ENCODE measurements at places on chromosomes 6 and 20. TPM values are rescaled to one million over a fixed set of nuclear protein-coding genes. Genes with fewer than 3 reads are reported as not detected.

Gene UBR2
- total RNA-seq = 23.3 TPM

DNA sequence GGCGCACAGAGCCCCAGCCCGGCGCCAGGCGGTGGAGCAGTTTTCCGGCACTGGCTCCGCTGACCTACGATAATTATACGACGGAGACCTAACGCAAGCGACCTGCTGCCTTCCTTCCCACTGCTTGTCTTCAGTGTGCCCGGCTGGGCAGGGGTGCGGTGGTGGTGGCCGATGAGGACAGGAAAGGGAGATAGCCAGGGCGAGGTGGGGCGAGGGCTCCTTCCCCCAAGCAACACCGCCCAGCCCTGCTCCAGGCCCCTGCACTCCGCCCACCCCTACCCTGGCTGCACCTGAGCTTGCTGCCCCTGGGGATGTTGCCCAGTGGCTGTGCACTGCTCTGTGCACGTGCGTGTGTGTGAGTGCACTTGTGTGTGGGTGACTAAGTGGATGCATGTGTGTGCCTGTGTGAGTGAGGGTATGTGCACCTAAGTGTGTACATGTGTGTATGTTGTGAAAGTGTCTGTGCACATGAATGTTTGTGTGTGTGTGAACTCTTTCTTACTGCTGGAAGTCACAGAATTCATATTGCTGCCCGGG is 42.6 kb upstream of the IRF4 start:
- DNase-seq = no peak

DNA sequence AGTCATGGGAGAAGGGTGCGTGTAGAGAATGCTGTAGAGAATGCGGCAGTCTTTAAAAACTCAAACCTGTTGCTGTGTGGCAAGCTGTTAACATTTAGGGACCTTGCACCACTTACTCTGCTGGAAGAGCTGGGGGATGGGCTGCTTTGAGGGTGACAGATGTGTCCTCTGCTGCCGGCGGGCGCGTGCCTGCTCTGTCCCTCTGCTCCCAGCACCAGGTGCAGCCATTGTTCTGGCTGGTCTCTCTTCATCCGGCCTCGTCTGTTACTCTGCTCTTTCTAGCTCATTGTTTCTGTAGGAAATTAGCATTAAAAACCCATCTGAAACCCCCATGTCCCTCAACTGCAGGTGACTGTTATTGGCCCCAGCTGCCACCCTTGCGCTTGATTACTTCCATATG is 78.5 kb downstream of the CBFA2T2 start:
- no peak for DNase-seq

- DNase-seq = no peak
These were observed 170.3 kb downstream of the TSHZ2 start for GRCh38 chr20:53142225-53143127.

DNA sequence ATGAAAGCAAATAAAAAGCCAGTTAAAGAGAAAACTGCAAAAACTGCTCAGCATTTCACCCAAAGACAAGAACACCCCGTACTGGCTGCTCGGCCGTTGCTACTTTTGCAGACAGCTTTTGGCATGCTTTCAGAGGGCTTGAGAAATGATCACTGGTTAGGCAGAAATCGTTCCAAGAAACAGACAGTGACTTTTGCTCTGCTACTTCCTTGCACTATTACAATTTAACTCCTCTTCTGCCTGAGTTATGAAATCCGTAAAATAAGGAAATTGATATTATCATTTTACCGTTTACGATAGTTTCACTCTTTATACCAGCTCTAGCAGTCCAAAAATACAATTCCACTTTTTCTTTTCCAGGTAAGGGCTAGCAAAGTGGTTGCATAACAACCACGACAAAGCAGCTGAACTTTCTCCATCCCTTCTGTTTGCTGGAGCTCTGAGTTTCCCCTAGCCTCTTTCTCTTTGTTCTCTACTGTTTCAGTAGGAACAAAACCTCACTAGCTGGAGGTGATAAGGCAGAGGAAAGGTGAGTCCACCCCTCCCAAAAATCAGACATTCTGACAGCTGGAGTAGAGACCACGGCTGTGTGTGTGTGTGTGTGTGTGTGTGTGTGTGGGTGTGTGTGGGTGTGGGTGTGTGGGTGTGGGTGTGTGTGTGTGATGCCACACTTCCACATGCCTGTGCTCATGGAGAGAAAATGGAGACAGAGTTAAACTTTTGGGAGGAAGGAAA is 191.8 kb upstream of the RREB1 start:
- DNase-seq = peak; percentile 70

DNA sequence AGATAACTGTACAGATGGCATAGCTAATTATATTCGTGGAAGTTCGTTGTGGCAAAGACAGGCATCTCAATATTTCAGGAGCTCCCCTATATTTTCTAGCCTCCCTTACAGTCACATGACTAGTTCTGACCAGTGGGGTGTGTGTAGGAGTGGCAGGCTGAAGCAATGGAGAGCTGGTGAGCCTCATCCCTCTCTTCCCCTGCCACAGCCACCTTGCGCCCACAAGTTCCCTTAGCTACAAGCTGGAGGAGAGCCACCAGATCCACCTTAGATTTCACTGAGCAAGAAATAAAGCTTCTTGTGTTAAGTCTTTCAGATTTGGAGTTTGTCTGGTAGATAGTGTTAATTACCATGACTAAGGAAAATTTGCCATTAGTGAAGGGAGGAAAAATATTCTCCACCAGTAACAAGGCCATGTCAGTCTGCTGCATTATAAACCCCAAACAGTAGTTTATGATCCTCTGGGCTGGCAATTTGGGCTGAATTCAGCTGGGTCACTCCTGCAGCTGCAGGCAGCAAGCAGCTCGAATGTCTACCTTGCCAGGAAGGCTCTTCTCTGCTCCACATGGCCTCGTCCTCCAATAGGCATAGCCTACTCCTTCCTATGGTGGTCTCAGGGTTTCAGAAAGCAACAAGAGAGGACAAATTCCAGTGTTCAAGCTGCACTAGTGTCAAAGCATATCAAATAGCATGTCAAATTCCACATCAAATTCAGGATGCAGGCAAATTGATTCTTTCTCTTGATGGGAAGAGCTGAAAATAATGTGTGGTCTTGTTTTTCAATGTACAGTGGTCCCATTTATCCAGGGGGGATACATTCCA is 7.4 kb upstream of the RBCK1 start:
- peak; percentile 24 for DNase-seq

- peak; percentile 75 for DNase-seq
These were observed 136.6 kb downstream of the COL9A1 start for GRCh38 chr6:70166088-70166958.

Gene DDO
- total RNA-seq = not detected

DNA sequence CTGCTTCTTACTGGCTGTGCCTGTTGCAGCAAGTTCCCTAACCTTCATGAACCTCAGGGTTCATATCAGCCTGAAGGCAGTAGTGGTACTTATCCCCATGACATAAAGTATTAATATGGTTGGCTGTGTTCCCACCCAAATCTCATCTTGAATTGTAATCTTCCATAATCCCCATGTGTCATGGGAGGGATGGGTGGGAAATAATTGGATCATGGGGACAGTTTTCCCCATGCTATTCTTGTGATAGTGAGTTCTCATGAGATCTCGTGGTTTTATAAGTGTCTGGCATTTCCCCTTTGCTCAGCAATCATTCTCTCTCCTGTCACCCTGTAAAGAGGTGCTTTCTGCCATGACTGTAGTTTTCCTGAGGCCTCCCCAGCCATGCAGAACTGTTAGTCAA is 61.8 kb downstream of the FAM229B start:
- DNase-seq = no peak

- no peak for DNase-seq
These were observed 108.1 kb downstream of the RNF144B start for GRCh38 chr6:18495236-18495635.

GRCh38 chr6:15259766-15260098 is 13.9 kb downstream of the JARID2 start:
- DNase-seq = peak; percentile 52

Gene OOEP
- total RNA-seq = not detected

GRCh38 chr6:131640576-131640975 is 3.5 kb downstream of the ENPP3 start:
- no peak for DNase-seq

Gene IPCEF1
- total RNA-seq = not detected

Gene NCOA6
- total RNA-seq = 6.6 TPM

DNA sequence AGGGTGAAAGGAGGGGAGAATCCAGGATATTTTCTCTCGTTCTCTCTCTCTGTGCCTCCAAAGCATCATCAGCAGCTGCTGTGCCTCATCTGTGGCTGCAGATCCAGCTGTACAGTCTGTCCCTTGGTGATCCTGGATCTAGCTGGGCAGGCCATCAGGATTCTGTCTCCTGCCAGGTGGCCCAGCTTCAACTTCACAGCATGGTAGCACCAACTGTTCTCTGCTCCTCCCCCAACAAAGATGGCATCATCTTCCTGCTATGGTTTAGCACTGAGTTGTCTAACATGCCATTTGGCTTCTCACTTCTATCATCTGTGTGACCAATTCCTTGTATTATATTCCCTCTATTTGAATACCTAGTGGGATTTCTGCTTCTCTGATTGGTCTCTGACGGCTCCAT is 28.6 kb upstream of the ARFGEF2 start:
- no peak for DNase-seq

DNA sequence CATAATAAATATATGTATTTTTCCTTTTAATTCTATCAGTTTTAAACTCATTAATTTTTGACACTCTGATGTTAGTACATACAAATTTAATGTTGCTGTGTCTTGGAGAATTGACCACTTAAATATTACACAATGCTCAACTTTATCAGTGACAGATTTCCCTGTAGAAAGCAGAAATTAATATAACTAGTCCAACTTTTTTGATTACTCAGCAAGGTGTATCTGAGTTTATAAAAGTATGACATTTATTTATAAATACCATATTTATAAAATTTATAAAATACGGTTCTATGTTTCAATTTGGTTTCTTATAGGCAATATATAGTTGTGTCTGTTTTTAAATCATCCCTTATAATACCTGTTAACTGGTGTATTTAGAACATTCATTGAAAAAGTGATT is 350.0 kb upstream of the EYS start:
- DNase-seq = no peak

- no peak for DNase-seq
These were observed 133.9 kb downstream of the JPH2 start for GRCh38 chr20:44053046-44053445.

- DNase-seq = no peak
These were observed 40.3 kb downstream of the PRDM1 start for GRCh38 chr6:106126482-106126881.

DNA sequence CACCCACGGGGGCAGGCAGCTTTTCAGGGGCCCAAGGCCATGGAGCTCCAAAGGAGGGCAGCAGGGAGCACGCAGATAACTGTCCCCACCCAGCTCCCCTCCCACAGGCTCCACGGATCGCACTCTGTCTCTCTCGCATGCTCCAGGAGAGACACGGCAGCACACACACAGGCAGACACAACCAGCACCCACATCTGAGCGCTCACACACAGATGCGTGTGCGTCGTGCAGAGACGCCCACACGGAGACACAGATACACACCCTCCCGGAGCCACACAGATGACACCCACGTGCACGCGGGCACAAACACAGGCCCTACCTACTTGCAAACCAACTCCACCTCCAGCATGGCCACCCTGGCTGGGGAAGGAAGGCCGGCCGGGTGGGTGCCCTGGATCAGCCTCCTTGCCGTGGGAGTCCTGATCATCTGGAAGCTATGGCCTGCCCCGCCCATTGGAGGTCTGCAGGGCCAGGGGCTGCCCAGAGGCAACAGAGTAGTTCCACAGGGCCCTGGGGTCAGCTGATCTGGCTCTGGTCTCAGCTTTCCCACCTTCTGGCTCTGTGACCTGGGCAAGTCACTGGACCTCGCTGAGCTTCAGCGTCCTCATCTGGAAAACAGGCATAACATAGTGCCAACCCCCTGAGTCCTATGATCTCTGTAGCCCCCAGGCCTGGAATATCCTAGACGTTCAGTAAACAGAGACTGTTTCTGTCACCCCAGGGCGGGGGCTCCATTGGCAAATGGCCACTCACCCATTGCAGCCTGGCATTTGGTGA is 31.5 kb downstream of the AAR2 start:
- no peak for DNase-seq

DNA sequence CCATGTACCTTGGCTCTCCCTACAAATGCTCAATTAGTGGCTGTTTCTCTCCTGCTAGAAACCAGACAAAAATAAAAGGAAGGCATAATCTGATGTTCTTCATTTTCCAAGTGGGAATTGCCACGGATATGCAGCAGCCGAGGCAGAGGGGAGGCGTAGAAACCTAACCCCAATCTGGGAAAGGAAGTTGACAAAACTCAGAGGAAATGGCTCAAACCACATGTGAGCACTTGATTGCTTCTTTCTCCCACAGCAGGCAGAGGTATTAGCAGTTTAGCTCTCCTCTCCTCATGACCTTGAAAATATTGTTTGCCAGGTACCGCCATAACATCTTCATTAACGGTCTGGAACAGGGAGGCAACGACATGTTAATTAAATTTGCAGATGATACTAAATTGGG is 3.8 kb upstream of the MLN start:
- no peak for DNase-seq

GRCh38 chr6:17831135-17831534 is 124.4 kb upstream of the NUP153 start:
- peak; percentile 88 for DNase-seq

DNA sequence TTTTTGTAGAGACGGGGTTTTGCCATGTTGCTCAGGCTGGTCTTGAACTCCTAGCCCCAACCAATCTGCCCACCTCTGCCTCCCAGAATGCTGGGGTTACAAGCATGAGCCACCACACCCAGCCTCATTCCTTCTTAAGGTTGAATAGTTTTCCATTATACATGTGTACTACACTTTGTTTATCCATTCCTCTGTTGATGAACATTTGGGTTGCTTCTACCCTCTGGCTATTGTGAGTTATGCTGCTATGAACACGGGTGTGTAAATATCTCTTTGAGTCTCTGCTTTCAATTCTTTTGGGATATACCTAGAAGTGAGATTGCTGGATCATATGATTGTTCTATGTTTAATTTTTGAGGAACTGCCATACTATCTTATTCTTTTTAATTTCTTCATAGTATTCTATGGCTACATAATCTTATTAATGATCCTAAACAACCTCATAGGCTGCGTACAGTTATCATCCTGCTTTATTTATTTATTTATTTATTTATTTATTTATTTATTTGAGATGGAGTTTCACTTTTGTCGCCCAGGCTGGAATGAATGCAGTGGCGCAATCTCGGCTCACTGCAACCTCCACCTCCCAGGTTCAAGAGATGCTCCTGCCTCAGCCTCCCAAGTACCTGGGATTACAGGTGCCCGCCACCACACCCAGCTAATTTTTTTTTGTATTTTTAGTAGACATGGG is 49.2 kb upstream of the TLDC2 start:
- DNase-seq = no peak

Gene STMN3
- 26.8 TPM for total RNA-seq

Gene CAGE1
- total RNA-seq = not detected

Gene C20orf202
- total RNA-seq = not detected
